ENCODE measurements at places on chromosomes 12 and 14.

DNA sequence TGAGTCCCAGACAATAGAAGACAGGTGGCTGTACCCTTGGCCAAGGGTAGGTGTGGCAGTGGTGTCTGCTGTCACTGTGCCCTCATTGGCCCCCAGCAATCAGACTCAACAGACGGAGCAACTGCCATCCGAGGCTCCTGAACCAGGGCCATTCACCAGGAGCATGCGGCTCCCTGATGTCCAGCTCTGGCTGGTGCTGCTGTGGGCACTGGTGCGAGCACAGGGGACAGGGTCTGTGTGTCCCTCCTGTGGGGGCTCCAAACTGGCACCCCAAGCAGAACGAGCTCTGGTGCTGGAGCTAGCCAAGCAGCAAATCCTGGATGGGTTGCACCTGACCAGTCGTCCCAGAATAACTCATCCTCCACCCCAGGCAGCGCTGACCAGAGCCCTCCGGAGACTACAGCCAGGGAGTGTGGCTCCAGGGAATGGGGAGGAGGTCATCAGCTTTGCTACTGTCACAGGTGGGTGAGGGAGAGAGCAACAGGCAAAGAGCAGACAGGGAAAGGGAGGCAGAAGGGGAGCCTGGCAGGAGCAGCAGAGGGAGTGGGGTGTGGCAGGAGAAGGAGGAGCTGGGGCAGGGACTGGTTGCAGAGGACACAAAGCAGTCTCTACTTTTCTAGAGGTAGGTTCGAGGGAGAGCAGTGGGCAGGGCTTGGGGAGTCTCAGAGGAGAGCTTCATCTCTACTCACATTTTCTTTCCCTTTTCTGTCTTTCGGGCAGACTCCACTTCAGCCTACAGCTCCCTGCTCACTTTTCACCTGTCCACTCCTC is 452 bp downstream of the INHBE start:
- no peak for ATAC-seq

DNA sequence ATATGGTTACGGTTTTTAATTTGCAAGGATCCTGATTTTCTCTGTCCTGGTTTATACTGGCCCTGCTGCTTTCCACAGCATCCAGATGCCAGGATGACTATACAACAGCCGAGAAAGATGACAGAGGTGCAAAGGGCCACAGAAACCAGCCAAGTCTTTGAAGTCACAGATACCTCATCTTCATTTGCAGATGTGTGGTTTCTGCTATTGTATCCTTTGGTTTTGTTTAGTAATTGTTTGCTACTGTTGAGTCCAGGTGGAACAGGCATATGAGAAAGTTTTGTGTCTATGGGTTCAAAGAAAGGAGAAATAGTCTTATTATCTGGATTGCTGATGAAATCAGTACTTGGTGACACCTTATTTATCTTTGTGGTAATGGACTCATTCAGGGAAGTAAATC is 17.3 kb upstream of the KLHL42 start:
- no peak for ATAC-seq

DNA sequence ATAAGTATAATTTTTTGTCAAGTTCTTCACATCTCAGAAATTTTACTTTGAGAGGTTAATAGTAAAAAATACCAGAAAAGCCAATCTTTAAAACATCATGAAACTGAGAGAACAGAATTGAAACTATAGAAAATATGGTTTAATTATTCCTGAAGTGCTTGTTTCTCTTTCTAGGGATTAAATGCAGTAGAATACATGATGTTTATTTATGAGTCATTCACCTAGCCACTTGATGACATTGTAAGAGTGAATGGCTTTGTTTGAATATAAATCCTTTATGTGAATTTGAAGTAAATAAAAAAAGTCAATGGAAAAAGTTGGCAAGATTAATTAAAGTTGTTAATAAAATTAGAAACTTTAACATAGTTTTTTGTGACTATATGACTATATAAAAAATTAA is 48.4 kb downstream of the KTN1 start:
- no peak for ATAC-seq

- no peak for ATAC-seq
Observed at GRCh38 chr12:1924996-1925683, 6.7 kb upstream of the CACNA2D4 start.

DNA sequence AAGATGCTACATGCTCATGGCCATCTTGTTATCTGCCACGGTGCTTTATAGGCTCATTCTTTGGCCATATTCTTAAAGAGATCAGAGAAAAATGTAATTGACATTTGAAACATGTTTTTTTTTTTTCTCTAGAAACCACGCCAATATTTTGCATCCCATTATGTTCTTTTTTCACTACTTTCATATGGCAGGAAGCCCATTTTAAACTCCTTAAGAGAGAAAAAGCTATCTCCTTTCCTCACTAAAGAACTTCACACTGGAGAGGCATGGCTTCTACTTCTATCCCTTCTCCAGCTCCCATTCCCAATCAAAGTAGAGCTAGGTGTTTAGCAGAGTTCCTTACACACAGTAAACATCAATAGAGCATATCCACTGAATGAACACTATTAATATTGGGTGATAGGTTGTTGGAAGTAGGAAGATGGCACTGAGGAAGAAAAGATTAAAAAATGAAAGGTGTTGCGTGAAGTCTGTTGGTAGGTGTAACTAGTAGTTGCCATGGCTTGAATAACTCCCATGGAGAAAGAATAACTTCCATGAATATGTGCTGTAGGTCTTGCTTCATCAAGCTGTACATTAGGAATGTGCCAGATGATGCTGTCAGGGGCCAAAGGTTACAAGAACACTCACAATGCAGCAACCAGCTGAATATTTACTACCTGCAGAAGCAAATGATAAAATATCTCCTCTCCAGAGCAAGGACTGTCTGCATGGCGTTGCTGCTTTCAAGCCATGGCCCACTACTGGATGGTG is 178.8 kb downstream of the STXBP6 start:
- no peak for ATAC-seq

- no peak for ATAC-seq
Observed at GRCh38 chr14:61480704-61481285, 159.4 kb downstream of the PRKCH start.

- ATAC-seq = no peak
Observed at GRCh38 chr12:16766736-16767135, 160.8 kb upstream of the LMO3 start.

DNA sequence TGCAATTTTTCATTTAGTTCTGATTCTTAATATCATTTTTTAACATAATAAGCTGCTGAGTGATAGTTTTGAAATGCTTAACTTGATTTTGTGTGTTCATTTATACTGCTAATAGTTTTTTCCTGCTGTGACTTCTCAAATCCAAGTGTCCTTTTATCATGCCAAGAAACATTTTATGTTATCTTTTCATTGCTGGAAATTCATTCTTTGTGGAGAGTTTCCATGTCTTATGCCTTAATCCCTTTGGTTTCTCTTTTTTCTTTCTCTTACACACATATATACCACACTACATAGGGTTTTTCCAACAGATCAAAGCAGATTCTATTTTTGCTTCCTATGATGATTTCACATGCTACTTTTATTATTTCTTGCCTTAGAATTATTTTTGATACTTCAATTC is 981.1 kb downstream of the SLC6A15 start:
- no peak for ATAC-seq

GRCh38 chr12:131735476-131736445 is 24.9 kb downstream of the SFSWAP start:
- ATAC-seq = peak; percentile 37

- ATAC-seq = no peak
Observed at GRCh38 chr12:63129927-63130326, 21.1 kb downstream of the AVPR1A start.

GRCh38 chr12:1500095-1500801 is 94.1 kb downstream of the FBXL14 start:
- ATAC-seq = no peak

- ATAC-seq = no peak
Observed at GRCh38 chr14:79419571-79420327, 791.6 kb downstream of the DIO2 start.

DNA sequence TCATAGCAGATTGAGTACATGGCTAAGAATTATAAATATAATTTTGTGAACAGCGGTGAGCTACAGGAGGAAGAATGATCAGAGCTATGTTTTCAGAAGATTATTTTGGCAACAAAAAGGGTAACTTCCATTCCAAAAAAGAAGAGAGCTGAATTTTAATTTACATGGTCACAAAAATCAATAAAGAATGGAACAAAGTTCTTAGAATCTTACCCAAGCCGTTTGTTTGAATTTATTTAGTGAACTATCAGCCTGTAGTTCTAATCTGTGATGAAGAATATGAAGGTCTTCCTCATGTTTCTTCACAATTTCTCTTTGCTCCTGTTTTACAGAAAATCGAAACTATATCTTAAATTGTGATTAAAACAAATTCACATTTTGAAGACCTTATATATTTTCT is 54.4 kb upstream of the C12orf50 start:
- no peak for ATAC-seq

DNA sequence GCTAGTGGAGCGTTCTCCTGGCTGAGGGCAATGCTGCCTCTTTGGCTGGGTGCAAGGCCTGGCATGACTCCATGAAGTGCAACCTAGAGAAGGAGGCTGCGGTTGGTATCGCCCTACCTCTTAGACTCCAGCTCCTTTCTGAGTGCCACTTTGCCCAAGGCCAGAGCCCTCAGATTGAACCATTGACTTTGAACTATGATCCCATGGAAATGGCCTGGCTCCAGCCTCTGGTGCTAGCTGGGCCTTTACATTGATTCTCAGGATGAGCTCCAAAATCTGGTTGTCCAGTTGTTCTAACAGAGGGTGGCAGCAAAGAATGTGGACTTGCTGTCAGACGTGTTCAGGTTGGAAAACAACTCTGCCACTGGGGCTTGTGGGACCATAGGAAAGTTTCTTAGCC is 16.1 kb upstream of the SMOC1 start:
- no peak for ATAC-seq

GRCh38 chr14:68807148-68807600 is 14.3 kb upstream of the ZFP36L1 start:
- ATAC-seq = peak; percentile 69

DNA sequence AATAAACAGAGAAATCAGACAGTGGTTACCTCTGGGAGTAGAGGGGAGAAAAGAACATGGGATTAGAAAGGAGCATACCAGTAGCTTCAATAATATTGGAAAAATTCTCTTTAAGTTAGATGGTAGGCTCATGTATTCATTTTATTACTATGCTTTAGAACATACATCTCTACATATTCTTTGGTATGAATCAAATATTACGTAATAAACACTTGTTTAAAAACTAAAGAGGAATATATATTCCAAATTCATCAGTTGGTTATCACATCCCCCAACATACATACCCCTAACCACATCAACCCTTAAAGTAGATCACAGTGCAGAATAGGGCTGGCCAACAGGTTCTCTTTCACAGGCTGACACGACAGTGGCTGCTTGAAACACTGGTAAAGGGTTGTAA is 5.6 kb downstream of the RPAP3 start:
- ATAC-seq = no peak

DNA sequence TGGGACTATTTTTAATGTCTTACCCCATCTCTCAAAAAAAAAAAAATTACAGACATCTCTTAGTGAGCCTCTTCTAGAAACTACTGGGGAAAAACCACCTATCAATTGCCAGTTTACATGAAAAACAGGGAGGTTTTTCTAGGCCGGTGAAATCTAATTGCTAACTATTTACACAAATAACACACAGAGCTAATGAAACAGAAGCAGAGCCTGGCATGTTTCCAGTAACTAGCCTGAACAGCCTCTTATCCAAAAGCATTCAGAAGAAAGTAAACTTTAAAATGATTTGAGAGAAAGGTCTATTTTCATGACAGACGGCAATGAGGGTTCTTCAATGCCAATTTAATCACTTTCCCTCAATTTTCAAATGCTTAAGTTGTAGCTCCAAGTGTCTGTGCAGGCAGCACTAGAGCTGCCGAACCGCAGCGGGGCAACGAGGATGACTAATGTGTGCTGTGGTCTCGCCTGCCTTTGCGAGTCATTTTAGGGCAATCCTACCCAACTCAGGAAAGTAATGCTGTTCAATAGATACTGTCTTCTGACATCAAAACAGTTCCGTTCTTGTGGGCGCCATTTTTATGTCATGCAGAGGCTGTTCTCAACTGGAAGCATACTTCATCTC is 84.6 kb downstream of the SETD3 start:
- peak; percentile 58 for ATAC-seq

GRCh38 chr14:79111987-79112501 is 941.9 kb downstream of the NRXN3 start:
- ATAC-seq = peak; percentile 55

DNA sequence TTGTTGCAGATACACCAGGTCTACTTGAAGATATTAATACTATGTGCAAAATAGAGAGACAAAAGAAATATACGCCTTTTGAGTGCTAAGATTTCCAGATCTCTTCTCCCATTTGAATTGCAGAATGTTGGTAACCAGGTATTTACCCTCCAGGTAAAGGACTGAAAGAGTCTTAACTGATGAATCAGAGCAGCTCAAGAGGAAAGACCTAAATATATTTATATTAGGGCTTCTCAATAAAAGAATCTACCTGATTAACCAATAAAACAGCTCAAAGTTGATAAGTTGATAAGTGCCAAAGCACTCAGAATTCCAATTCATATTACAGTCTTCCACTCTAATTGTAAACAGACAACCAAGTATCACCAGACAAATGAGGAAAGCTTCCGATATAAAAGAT is 59.2 kb downstream of the ZNF641 start:
- ATAC-seq = no peak

DNA sequence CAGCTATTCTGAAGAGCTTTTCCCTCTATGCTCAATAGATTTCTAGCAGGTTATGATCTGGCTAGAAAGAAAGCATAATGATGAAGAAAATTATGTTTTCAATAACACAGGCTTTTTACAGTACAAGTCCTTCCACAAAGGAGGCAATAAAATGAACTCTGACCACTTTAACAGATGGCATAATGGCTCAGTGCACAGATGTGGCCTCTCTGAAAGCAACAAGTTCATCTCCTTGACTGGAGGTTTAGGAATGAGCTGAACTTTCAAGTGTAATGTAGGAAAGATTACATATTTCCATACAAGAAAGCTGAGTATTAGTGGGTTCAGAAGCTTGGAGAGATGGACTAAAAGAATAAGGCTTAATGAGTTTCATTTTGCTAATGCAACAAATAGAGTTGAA is 147.4 kb downstream of the EFCAB11 start:
- ATAC-seq = no peak

Measured in SK-N-SH treated with all-trans-retinoic acid at 6 μM for 48 hours (cell line).